ENCODE measurements at places on chromosomes 11 and 22. TPM values are rescaled to one million over a fixed set of nuclear protein-coding genes. Genes with fewer than 3 reads are reported as not detected.

TBX10 gene
- not detected for total RNA-seq

ZNF214 gene
- 14.1 TPM for total RNA-seq

OR2AG1 gene
- total RNA-seq: not detected

DNA sequence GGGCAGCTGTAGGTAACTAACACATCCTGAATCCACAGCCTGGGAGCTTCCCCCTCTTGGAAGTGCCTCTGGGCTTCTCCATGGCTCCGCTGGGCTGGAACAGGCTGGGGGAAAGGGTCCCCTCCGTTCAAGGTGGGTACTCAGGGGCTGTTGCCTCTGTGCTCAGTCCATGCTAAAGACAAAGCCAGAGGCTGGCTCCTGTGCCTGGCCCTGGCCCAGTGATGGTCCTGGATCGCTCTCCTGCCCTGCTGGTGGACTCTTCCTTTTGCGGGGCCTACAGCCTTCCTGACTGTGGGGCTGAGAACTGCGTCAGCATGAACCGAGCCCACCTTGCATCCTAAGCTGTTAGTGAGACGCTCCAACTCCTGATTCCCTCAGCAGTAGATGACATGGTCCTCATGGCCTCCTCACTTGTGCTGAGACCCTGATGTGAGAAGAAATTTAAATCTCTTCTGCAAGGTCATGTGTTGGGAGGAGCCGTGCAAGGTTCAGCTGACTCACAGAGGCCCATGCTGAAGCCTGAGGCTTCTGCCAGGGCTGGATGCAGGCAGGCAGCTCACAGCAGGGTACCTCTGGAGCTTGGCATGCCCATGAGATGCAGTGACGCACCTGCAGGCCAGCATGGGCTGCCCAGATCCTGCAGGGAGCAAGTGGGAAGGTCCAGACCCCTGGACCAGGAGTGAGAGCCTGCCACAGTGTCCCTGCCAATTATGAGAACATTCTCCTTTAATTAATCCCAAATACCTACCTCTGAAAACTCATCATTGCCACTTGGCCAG, 1285.5 kb downstream of the TBC1D22A start:
- H3K4me3 ChIP-seq: no peak overlapping the region
- no peaks in the 10 kb centered on the region for H3K4me1 ChIP-seq
- no peak for DNase-seq
- no peaks in the 10 kb centered on the region for H3K36me3 ChIP-seq
- H3K27ac ChIP-seq: no peak overlapping the region

DNA sequence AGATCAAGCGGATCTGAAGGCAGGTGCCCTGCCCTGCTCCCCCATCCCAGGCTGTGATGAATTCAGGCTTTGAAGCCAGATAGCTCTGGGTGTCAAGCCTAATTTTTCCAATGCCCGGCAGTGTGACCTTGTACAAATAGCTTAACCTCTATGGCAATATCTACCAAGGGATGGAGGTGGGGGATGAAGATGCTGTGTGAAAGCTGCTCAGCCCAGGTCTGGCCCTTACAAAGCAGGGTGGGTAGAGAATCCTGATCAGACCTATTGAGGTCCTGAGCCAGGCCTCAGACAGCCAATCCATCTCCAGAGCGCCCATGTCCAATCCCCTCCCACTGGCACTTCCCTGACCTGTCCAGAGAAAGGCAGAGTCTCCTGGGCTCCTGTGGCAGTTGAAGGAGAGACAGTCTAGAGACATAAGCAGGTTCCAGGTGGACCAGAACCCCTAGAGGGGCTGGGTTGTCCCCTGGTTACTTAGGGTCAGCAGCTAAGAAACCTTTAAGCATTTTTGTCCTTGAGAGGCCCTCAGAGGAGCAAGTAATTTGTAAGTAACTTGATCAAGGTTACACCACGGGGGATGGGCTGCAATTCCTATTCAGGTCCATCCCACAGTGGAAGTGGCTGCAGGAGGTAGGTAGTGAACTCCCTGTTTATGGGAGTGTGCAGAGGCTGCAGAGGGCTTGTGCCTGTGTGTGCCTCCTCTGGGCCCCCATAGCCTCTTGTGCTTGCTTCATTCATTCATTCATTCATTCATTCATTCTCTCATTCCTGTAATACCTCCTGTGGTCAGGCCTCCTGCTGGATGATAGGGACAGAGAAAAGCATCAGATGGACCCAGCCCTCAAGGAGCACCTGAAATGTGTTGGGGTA, 10.4 kb downstream of the P2RY2 start:
- peaks cover 5% of the 10 kb centered on the region for H3K4me1 ChIP-seq
- H3K27me3 ChIP-seq: no peaks in the 10 kb centered on the region
- no peak for DNase-seq

- H3K27ac ChIP-seq: no peak overlapping the region
- DNase-seq: peak; percentile 37
- H3K4me1 ChIP-seq: no peaks in the 10 kb centered on the region
- no peaks in the 10 kb centered on the region for H3K27me3 ChIP-seq
- peaks cover 12% of the 10 kb centered on the region for H3K36me3 ChIP-seq
Measured at GRCh38 chr11:6505577-6506240, 8.6 kb downstream of the DNHD1 start.
